ENCODE measurements at places on chromosomes 1 and 21.

GRCh38 chr1:109793486-109794318, 30.0 kb upstream of the EPS8L3 start:
- DNase-seq: peak; percentile 18

- no peak for DNase-seq
These were observed 37.4 kb upstream of the HAO2 start for GRCh38 chr1:119331190-119331515.

DNA sequence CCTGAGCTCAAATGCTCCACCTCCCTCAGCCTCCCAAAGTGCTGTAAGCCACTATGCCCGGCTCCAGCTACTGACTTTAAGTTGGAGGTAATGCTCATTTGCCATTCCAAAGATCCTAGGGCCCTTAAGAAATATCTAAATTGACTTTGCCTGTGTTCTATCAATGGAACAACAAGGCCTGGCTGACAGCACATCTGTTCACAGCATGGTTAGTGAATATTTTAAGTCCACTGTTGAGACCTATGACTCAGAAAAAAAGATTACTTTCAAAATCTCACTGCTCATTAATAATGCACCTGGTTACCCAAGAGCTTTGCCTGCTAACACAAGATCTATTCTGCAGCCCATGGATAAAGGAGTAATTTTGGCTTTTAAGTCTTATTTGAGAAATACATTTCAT, 3.5 kb upstream of the SSX2IP start:
- DNase-seq: no peak

DNA sequence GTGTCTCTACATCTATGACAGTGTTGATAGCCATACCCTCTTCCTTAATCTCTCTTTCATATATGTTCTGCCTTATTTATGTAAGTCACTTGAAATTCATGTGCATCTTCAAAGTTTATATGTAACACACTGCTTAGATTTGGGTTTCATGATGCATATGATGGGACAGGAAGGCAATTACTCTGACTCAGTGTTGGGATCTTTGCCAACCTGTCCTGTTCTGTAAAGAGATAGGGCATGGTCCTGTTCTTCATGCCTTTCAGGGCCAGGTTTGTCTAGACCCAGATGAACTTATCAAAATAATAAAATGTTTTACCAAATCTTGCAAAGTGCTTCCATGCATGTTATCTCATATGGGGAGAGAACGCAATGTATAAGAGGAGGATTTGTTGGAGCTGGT, 69.5 kb downstream of the TMPRSS15 start:
- DNase-seq: no peak

DNA sequence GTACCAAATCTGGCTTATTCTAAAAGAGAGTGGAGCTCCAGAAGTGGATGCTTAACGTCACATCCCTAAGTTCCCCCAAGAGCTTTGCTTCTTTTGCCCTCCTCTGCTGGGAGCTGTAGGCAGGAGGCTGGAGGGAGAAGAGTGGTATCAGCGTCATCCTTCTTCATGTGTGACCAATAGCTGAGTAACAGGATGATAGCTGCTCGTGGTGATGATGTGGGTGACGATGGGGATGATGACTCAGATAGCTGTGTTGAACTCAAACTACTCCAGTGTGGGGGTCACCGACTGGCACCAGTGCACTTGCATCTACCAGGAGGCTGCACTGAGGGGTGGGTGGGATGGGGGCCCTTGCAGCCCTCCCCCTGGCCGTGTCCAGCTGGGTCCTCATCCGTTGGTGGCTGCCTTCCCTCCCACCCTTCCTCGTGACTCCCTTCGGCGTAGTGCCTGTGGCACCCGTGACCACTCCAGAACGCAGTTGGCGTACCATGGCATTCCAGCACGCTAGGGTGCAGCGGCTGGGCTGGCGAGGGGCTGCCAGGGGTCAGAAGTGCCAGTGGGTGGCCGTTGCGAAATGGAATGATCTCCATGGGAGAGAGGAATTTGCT, 1.1 kb downstream of the IGFN1 start:
- DNase-seq: peak; percentile 40

DNA sequence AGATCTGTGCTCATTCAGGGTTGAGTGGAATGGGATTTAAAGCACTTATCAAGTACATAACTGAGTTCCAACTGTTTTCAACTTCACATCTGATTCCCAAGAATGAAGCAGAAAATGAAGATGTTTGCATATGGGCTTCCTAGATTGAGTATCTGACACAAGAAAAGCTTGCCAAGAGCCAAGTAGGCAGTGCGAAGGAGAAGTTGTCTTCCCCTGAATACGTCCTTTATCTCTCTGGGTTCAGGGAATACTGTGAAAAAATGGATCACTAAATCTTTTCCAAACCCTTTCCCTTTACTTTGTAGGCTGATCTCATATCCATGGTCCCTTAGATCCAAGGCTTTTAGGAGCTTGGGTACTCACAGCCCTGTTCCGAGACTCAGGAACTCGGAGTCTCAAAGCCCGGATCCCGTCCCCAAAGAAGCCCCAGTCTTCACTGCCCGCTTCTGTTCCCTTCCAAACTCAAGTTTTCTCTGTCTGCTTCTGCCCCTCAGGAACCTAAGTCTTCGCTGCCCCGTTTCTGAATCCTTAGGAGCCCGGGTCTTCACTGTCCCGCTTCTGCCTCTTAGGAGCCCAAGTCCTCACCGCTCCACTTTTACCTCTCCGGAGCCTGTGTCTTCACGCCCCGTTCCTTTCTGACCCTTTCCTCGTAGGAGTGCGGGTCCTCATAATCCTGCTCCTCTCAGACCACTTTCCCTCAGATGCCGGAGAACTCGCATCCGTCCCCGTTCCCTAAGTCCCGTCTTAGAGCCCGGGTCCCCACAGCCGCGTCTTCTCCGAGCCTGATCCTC, 616 bp downstream of the TAF12 start:
- DNase-seq: no peak

- DNase-seq: no peak
These were observed 1325.9 kb upstream of the B3GALT2 start for GRCh38 chr1:194512345-194512744.

GRCh38 chr21:36127250-36127904, 7.5 kb upstream of the CBR3 start:
- DNase-seq: no peak

GRCh38 chr1:172971241-172971640, 79.5 kb downstream of the TNFSF18 start:
- no peak for DNase-seq

- no peak for DNase-seq
These were observed 98.5 kb downstream of the MRPL37 start for GRCh38 chr1:54298284-54299033.

- no peak for DNase-seq
These were observed 2.2 kb downstream of the FBXO28 start for GRCh38 chr1:224116131-224116530.

DNA sequence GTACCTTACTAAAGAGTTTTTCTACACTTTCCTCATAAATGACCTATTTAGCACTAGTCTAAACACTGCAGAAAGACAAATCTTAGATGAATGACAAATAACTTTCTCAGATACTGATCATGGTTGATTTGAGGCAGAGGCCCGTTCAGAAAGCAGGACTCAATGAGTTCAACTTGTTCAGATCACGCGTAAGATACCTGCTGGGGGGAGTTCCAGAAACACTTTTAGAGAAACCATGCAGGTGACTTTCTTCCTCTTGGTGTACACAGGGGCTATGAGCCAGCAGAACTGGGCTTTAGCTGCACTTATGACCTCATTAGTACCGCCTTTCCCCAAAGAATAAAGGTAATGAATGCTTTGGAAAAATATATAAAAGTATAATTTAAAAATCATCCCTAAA, 38.8 kb upstream of the TTC39A start:
- DNase-seq: no peak

- DNase-seq: no peak
These were observed 380.0 kb upstream of the ADGRL2 start for GRCh38 chr1:81420760-81421159.

- no peak for DNase-seq
These were observed 4.0 kb downstream of the ZBTB7B start for GRCh38 chr1:155006601-155007101.

- DNase-seq: no peak
These were observed 8.1 kb downstream of the ZNF281 start for GRCh38 chr1:200401708-200402107.

DNA sequence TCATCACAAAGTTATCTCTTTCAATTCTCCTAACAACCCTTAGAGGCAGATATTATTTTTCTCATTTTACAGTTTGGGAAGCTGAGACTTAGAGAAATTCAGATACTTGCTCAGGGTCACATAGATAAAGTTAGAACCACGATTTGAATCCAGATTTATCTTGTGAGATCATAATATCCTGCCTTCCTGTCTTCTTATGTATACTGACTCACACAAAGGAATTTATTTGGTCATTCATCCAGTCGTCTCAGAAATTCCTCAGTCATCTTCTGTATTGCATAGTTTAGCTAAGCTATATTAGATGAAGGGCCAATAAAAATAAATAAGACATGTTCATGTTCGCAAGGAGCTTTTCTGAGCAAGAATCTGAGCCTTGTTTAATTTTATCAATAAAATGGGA, 35.8 kb upstream of the RUNX1 start:
- DNase-seq: no peak

GRCh38 chr1:21814981-21815582, 3.0 kb downstream of the LDLRAD2 start:
- no peak for DNase-seq

DNA sequence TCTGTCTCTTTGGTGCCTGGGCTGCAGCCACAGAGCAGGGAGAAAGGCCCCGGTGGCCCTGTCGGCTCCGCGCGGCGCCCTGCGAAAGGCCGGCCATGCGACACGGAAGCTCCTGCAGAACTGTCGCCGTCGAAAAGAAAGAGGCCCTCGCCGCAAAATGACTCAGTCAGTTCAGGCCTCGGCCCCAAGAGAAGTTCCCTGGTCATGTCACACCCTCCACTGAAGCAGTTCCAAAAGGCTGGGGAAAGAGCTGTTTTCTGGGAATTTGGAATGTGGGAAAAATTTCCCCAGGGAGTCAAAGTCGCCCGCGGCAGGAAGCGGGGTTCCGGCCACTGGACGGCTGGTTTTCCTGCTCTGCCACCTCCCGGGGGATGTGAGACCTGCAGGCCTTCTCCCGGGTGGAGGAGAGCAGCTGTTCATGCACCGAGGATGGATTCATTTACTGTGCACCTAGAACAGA, 115.8 kb upstream of the ZNF678 start:
- DNase-seq: no peak

GRCh38 chr1:183685112-183685713, 32.1 kb upstream of the APOBEC4 start:
- DNase-seq: no peak

DNA sequence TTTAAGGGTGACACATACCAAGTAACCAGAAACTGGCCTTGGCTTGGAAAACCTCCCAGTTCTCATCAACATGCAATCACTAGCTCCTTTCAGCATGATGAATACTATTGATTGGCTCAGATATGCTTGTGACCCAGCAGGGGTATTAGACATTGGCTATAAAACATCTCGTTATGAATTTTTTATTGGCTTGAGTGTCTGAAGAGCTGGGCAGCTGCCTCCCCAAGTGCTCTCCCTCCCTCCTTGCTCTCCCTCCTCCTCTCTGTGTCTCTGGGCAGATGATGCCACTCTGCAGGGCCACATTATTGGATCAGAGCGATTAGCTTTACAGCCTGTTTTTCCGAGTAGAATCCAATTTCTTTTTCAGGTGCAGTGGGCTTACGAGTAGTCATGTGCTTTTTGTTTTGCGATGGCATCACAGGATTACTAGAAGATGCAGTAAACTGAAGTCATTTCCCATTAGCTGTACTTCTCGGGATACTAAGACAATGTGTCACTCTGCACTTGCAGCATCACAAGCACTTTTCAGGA, 79.3 kb upstream of the ATF3 start:
- DNase-seq: no peak

DNA sequence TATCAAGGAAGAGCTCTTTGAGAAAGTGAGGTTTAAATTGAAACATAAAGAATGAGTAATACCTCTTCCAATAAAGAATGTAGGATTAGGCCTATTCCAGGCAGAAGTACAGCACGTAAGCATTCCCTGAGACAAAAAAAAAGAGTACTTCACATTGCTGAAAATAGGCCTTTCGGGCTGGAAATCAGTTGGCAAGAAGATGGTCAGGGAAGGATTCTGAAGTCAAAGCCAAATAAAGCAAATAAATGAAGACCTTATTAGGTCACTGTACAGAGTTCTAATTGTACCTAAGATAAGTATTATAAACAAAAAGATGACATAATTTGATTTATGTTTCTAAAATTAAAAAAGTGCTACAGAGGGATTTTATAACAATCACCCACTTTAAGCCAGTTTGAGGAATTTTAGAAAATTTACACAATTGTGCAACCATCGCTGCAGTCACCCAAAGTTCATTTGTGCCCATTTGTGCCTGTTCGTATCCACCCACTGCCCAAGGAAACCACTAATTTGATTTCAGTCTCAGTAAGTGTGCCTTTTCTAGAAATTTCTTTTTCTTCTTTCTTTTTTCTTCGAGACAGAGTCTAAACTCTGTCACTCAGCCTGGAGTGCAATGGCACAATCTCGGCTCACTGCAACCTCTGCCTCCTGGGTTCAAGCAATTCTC, 58.6 kb downstream of the FMO4 start:
- no peak for DNase-seq

DNA sequence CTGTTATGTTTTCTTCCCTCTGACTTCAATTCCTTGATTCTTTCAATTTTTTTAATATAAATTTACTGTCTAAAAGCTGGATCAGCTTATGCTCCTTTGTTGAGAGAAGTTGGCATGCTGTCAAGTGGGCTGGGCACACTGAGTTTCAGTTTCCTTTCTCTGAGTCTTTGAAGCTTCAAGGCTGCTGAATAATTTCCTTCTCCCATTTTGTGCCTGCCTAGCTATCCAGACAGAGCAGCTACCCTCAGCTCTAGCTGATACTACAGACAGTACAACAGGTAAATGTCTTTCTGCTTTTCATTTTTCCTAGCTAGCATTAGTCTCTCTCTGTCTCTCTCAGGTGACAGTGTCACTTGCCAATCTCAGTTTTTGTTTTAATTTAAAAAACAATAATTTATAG, at the start of gene IFI44:
Gene IFI44, plus strand, starts transcription at position 204 of the 400 bp plus-strand sequence. CDS start 365 bp downstream, outside the sequence.
- peak; percentile 56 for DNase-seq

DNA sequence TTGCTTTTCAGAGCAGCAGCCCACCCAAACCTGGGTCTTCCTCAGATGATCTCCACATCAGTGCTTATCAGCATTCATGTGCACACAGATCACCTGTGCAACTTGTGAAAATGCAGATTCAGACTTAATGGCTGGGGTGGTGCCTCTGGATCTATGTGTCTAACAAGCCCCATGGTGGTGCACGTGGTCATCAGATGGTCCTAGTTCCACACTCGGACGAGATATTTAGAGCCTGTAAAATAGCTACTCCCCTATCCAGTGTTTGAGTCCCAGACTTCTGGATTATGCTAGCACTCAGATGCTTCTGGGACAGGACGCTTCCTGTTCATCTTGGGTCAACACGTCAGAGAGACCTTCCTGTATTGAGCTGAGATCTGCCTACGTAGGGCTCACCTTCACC, 114.2 kb downstream of the LIPI start:
- no peak for DNase-seq

DNA sequence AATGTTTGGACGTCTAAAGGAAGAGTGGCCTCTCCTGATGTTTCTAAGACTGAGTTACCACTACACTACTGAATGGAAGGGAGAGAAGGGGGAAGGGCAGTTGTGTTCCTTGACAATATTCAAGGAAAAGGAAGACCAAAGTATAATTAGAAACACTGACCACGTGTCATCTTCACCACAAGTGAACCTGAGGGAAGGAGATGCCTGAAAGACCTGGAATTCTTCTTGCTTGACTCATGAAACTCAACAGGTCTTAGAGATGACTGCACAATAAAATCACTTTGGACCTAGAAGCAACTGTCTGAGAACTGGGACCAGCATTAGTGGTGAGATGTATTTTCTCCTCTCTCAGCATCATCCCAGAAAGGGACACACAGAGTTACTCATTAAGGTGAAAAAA, 56.7 kb downstream of the PTPN14 start:
- no peak for DNase-seq

Measured in stimulated activated CD4-positive, alpha-beta T cell treated with anti-CD3 and anti-CD28 coated beads, Interleukin-12 subunit alpha, Interleukin-12 subunit beta, amount 100 ng/mL, for 48 hours (primary cell).